ENCODE measurements at places on chromosomes 3 and 15.
A peak's percentile ranks its signal among the peaks of the same experiment; 100 is the strongest.

GRCh38 chr3:61908382-61908781, 347.0 kb downstream of the PTPRG start:
- no peak for DNase-seq

DNA sequence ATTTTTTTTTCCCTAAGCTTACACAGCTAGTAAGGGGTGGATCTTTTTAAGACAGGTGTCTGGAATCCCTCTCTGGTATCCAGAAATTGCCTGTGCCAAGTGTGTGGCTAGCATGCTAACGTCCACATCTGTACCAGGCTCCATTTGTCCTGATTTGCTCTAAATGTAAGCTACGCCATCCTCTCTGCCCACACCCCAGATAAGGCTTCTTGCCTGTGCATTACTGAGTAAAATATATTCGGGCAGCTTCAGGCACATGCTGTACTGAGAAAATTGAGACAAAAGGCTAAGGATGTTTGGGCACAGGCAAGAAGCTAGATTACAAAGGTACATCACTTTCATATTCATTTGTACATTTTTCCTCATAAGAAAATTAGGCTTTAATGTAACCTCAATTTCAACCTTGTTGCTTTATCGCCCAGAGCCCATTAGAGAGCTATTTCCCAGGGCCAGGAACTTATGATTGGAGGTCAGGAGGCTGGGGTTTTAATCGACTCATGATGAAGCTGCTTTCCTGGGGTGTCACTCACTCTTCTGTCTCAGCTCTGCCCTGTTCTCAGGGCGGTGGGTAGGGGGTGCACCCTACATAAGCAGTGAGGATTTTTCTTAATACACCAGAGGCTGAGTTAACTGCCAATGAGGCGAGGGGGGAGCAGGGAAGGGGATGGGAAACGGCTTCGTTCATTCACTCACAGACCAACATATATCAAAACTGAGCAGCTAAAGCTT, 106.3 kb downstream of the RORA start:
- DNase-seq = no peak

DNA sequence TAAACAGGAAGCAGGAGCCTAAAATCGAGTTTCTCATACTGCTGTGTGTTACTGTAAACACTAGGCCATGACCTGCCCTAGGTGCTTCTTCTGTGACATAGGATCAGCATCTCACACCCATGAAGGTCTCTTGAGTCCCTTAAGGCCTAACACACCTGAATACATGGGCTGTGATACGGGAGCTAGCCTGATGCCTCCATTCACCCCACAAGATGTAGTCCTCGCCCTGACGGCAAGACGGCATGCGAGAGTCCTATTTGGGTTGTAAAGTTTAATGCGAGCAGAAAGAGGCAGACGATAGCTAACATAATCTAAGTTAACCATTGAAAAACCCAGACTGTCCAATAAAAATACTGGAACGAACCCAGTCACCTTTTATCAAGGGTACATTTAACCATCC, 241.1 kb upstream of the ICE2 start:
- no peak for DNase-seq

- DNase-seq = no peak
Observed at GRCh38 chr3:100083209-100083608, 31.1 kb downstream of the FILIP1L start.

GRCh38 chr3:145971186-145971585, 189.8 kb downstream of the PLOD2 start:
- DNase-seq = no peak

GRCh38 chr3:192915304-192915703, 2.4 kb downstream of the MB21D2 start:
- DNase-seq = peak; percentile 46

GRCh38 chr3:49498239-49498638, 28.2 kb downstream of the DAG1 start:
- no peak for DNase-seq

GRCh38 chr15:68644996-68645395, 66.2 kb downstream of the CORO2B start:
- no peak for DNase-seq

GRCh38 chr3:35602395-35602936, 36.9 kb upstream of the ARPP21 start:
- no peak for DNase-seq

- DNase-seq = peak; percentile 10
Observed at GRCh38 chr15:64146885-64147681, 4.4 kb upstream of the SNX22 start.

GRCh38 chr3:168497183-168497582, 401.5 kb upstream of the GOLIM4 start:
- peak; percentile 89 for DNase-seq

- no peak for DNase-seq
Observed at GRCh38 chr3:10404876-10405275, 84.0 kb upstream of the SEC13 start.

DNA sequence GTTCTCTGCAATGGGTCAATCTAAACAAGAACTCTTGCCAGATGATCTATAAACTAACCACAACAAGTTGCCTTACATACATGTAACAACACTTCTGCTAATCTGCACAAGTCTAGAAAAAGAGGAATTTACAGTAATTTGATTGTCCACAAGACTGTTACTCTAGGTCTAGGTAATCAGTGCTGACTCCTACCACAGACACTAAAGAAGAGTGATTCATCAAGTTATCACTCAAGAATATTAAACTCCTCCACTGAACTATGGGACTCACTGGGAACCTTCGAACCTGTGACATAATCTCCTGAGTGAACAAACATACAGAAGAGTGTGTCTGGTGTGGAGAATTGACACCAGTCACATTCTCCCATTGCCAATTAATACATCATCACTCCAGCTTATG, 138.3 kb downstream of the ANXA2 start:
- DNase-seq = no peak

- DNase-seq = no peak
Observed at GRCh38 chr3:77267589-77267988, 227.7 kb downstream of the ROBO2 start.

DNA sequence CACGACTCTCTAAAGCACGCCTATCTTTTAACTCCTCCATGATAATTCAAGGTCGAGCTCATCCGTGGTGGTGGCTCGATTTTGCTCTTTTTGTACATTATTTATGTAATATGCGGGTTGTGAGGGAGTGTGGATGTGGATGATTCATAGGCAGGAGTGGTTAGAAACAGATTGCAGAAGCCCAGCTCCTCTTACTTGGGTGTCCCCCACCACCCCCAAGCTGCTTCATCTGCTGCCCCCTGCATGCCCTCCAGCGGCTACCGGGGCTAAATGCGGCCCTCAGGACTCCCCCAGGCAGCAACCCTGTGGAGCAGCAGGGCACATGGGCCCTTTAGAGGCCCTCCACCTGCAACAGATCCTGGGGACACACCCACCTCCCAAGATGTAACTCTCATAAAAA, 111.5 kb upstream of the SELENOK start:
- no peak for DNase-seq

DNA sequence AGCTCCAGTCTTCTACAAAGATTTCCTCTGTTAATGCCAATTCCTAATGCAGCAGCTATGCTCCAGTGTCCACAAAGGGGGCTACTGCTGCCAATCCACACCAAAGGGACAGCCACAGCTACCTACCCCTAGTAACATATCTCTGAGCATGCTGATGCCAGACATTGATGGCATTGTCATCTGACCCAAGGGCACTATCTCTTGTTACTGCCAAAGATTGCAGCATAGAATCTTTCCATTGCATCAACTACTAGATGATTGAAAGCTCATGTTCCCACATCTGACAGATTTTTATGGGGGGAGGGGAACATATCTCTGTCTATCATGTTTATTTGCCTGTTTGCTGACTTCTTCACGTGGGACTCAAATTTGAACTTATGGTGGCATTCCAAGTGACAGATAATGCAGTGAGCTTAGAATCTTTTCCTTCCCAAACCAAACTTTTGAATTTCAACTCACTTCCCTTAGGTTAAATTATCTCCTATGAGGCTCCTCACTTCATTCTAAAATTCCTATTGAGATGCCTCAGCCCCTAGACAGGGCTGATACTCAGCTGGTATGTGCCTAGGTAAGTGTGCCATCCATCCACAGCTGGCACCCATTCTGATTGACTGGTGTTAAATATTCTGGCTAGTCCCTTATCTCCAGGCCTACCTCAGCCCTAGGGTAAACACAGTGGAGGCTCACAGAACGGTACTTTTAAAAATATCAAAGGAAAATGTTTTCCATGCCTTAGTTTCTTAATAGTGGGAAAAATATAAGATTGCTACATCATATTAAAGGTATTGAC, 100.3 kb downstream of the STRIT1 start:
- DNase-seq = no peak

GRCh38 chr15:79640206-79640605, 208.1 kb downstream of the MINAR1 start:
- DNase-seq = no peak

DNA sequence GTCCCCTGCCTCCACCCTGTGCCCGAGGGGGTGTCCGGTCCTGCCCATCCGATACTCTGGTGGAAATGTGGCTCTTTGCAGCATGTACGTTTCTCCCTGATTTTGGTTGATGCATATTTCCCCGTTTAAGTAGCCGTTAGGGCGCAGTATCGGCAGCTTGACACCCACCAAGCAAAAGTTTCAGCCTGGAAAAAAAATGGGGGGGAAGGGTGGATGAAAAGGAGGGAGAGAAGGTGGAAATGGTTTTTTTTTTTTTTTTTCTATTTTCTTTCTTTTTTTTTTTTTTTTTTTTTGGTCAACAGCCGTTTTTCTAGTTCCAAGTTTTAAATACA, 1.3 kb downstream of the RAP2B start:
- DNase-seq = no peak

- DNase-seq = no peak
Observed at GRCh38 chr15:78866803-78867202, 5.9 kb upstream of the MORF4L1 start.

DNA sequence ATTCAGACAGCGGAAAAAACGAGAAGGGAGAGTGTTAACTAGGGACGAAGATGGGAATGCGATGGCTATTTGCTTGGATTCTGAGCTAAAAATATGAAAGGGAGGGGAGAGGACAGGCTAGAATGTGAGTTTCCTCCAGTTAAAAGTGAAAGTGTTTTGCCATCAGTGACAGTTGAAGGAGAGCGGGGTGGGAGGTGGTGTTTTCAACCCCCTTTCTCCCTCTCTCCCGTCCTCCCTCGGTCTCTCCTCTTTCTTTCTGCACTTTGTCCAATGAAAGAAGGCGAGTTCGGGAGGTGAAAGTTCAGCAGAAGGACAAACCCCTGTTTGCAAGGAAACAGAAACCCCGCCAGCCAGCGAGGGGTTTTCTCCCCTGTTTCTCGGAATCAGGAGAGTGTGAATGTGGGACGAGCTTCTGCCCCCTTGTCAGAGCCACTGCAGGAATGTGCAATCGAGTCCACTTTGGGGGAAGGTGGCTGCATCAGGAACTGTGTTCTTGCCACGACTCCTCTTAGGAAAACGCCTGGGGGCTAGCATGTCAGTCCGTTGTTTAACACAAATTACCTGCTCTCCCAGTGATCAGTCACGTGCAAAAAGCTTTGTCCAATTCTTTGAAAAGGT, 975 bp upstream of the FOXP1 start:
- no peak for DNase-seq

GRCh38 chr3:26559227-26559626, 63.3 kb upstream of the LRRC3B start:
- no peak for DNase-seq

- DNase-seq = no peak
Observed at GRCh38 chr3:45635475-45636256, 41.1 kb downstream of the LIMD1 start.

- DNase-seq = no peak
Observed at GRCh38 chr3:174667386-174667785, 191.7 kb upstream of the NAALADL2 start.

GRCh38 chr15:54564166-54564565, 585.9 kb downstream of the UNC13C start:
- DNase-seq = no peak

DNA sequence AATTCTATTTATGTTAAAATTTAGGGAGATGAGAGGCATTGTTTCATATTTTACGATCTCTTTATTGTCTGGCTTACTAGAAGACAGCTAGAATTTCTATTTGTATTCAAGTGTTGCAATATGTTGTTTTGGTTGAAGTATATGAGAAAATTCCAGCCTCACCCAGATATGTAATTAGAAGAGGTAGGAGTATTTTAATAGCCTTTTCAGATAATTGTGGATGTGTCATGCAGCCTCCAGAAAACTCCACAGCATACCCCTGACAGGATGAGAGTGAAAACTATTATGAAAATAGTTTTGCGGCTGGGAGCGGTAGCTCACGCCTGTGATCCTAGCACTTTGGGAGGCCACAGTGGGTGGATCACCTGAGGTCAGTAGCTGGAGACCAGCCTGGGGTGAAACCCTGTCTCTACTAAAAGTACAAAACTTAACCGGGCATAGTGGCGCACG, 21.5 kb upstream of the USP3 start:
- DNase-seq = no peak

- no peak for DNase-seq
Observed at GRCh38 chr3:113193719-113194118, 17.6 kb upstream of the BOC start.

DNA sequence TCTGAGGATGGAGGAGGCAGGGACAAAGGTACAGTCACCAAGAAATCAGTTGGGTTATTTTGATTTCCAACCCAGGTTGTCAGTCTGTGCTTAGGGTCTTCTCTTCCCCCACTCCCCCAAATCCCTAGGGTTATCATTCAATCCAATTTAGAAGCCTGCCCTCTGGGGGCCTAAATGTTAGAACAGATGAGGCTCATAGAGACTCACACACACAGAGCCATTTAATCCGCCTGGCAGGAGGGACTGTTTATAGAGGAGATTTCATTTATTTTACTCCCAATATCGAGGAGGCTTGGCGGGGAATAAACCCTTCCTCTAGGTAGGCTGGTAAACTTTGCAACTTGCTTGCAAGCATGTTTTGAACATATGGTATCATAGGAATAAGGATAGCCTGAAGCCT, 52.8 kb downstream of the RHCG start:
- DNase-seq = no peak

DNA sequence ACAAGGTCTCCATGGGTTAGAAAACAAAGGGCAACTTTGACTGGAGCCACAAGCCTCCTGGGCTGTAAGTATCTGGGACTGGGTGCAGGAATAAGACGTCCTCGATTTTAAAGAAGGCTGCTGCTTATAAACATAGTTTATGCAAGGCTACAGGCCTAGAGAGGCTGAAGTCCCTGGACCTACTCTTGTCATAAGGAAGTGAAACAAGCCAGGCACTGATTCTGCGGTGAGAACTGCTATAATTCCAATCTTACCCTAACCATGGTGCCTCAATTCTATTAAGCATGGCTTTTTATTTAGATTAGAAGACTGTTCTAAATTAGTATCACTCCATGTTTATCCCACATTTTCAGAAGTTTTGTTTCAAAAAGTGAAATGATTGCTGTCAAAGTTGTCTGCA, 777.6 kb downstream of the PLOD2 start:
- no peak for DNase-seq

- no peak for DNase-seq
Observed at GRCh38 chr15:43118286-43118685, 12.4 kb upstream of the UBR1 start.

DNA sequence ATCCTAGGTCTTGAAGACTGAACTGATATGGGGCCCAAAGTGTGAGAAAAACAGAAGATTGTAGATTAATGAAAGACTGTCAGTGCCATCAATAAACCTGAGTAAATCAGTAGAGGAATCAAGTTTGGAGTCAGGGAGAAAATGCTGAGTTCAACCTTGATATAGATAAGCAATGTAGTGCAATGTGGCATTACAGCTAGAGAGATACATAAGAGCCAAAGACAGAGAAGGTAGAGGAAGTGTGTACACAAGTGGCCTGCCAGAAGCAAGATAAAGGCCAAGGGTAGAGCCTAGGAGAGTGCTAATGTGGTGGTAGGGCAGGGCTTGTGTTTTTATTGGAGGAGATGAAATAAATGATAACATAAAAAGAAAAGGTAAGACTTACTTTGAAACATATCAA, 26.0 kb upstream of the EID1 start:
- no peak for DNase-seq
